LNCaP clone FGC (cell line): ENCODE measurements at places on chromosomes 12 and 14.
A peak's percentile ranks its signal among the peaks of the same experiment; 100 is the strongest.

DNA sequence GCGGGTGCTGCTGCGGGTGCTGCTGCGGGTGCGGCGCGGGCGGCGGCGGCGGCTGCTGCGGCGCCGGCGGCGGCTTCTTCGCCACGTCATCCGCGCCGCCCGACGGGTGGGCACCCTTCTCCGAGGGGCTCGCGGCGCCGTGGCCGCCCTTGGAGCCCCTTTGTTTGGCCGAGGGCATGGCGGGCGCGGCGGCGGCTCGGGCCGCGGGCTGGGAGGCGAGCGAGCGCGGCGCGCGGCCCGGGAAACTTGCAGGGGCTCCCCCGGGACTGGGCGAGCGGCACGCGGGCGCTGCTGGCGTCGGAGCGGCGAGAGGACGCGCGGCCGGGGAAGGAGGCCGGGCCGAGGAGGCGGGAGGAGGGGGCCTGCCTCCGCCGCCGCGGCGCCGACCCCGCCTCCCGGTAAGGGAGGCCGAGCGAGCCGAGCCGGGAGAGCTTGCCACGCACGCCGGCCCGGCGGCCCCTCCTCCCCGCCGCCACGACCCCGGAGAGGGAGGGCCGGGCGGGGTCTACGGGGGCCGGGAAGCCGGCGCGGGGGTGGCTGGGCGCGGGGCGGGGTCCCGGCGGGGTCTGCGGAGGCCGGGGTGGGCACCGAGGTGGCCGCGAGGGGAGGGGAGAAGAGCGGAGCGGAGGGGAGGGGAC is at the start of gene CKAP4:
Gene CKAP4 (minus strand): TSS at position 347 of the 638 bp plus-strand sequence. CDS start 169 bp downstream, at position 178.
- no peak for DNase-seq

- DNase-seq: no peak
Measured at GRCh38 chr12:133135747-133136146, 5.3 kb downstream of the ZNF10 start.

- DNase-seq: no peak
Measured at GRCh38 chr14:72591391-72591790, 302.5 kb downstream of the DPF3 start.

GRCh38 chr14:74064426-74064825 is 19.8 kb downstream of the ALDH6A1 start:
- no peak for DNase-seq

DNA sequence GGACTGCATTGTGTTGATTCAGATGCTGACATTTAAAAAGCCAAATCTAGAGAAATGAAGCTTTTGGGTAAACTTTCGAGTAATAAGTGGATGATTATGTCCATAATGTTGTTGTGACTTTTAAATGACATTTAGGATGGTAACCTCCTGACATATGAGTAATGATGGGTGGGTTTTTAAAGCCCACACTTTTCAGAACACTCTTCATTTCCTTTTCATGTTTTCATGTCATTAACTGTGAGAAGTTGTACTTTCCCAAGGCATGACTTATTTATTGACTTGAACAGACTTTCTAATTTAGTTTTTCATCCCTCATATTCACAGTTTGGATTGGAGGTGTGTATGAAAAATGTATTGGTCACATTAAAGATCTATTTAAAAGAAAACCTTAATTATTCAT is 35.5 kb downstream of the RGS6 start:
- no peak for DNase-seq

DNA sequence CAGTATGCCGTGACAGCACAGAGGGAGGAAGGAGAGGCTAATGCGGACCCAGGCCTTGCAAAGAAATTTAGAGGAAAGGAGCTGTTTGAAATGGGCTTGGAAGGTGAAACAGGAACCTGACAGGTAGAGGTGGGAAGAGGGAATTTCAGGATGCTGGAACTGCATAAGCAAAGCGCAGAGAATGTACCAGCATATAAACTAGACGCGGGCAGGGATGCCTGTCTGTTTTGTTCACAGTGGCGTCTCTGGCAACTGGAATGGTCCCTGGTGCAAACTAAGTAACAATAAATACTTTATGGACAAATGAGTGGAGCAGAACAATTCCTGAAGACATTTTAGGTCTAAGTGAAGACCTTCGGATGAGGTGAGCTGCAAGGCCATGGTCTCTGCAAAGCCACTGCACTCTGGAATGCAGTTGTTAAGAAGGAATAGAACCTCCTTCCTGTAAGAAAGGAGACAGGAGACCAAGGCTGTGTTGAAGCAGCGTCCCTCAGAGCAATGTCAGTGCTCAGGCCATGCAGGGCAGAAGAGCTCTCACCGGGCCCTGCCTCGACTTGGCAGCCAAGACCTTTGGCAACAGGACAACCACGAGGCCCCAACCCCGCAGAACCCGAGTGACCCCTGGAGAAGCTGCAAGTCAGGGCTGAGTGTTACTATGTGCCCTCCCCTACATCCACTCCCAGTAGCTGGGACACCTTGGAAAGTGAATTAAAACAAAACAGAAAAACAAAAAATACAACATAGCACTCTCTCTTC is 42.8 kb downstream of the PITPNM2 start:
- no peak for DNase-seq

DNA sequence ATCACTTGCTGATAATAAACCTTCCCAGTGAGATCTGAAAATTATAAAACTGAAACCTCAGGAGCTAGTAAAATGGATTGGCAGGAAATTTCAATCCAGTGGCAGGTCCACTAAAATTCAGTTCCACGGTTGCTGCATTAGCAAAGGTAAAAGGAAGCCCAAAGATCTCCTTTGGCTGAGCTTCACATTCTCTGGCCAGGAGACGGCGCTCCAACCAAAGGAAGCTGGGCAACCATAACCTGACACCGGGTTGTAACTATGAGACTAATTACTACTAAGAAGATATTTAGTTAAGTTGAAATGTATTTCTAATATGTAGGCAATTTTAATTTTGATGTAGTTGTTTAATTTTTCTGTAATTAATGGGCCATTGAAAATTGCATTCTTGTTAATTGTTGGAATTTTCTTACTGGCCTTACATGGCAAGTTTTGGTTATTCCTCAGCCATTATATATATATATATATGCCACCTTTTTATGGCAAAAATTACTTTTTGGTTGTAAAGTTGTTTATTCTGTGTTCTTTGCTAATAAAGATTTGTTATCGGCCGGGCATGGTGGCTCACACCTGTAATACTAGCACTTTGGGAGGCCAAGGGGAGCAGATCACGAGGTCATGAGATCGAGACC is 17.0 kb downstream of the OR8S1 start:
- DNase-seq: peak; percentile 10

DNA sequence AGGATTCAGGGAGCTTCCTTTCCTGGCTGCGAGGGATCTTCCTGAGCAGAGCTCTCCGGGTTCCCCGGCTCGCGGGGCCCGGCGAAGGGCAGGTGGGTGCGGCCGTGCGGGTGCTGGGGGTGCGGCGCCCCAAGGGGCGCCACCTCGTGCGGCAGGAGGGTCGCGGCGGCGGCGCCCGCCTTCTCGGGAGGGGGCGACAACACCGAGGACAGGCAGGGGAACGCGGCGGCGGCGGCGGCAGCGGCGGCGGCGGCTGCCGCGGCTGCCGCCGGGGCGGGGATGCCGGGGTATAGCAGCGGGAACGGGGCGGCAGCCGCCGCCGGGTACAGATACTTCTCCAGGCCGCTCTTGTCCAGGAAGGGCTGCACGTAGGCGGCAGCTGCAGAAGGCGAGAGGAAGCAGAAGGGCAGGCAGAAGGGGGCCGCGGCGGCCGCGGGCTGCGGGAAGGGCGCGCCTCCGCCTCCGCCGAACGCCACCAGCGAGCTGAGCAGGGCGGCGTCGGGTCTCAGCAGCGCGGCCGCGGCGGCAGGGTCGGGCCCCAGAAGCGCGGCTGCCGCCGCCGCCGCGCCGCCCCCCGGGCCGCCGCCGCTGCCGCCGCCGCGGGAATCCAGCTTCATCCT is 2.7 kb downstream of the BHLHE41 start:
- no peak for DNase-seq

- no peak for DNase-seq
Measured at GRCh38 chr12:26791301-26791791, 41.6 kb downstream of the ITPR2 start.

DNA sequence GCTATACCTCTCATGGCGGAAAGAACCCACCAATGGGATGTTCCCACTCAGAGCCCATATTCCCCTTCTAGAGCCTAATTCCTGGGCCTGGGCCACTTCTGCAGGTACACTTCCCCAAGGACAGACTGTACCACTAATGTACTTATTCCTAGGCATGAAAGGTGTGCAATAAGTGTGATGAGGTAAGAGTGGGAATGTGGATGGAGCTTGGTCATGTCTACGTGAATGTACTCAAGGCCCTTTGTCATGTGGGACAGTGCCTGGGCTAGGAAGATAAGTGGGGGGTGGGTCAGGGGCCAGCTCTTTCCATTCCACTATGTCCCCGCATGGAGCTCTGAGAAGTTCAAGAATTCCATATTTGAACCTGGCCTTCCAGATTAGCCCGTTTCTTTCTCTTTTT is 63.4 kb upstream of the FUT8 start:
- DNase-seq: no peak

- DNase-seq: no peak
Measured at GRCh38 chr12:54565310-54565985, 16.0 kb downstream of the PDE1B start.

- DNase-seq: no peak
Measured at GRCh38 chr14:105945896-105946295, 419.5 kb downstream of the TMEM121 start.

GRCh38 chr14:43872222-43872621 is 634.9 kb downstream of the FSCB start:
- DNase-seq: no peak

DNA sequence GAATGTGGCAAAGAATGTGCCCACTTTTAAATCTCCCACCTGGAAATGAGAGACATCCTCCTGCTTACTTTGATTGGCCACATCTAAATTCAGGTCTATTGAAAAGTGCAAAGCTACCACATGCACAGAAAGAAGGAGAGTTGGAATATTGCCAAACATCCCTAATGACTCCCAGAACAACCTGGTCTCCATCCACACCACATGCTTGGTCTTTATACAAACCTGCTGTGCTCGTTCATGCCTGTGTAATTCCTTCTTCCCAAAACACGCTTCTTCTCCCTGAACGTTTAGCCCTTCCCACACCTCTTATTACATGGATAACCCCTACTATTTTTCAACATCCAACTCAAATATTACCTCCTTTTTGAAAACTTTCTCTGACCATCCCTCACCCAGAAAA is 66.2 kb upstream of the BCL2L14 start:
- no peak for DNase-seq

GRCh38 chr12:82019533-82019932 is 260.4 kb upstream of the PPFIA2 start:
- DNase-seq: no peak

DNA sequence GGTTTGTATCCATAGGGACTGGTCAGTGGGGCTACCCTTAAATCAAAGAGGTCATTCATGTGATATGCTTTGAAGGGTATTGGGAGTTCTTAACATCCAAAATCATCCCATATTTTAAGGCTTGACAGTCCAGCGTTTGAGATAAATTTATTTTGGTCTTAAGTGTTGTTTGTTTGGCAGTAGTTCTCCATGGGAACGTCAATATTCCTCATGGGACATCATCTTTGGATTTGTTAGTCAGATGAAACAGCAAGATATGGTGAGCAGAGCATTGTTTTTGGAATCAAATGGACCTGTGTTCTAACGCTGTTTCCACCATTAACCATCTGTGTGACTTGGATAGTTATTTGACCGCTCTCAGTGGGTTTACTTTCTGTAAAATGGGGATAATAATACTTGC is 45.9 kb upstream of the GSG1 start:
- no peak for DNase-seq

- DNase-seq: no peak
Measured at GRCh38 chr12:129036135-129036534, 182.9 kb downstream of the GLT1D1 start.

- DNase-seq: no peak
Measured at GRCh38 chr12:120118321-120119061, 1.9 kb upstream of the RAB35 start.

DNA sequence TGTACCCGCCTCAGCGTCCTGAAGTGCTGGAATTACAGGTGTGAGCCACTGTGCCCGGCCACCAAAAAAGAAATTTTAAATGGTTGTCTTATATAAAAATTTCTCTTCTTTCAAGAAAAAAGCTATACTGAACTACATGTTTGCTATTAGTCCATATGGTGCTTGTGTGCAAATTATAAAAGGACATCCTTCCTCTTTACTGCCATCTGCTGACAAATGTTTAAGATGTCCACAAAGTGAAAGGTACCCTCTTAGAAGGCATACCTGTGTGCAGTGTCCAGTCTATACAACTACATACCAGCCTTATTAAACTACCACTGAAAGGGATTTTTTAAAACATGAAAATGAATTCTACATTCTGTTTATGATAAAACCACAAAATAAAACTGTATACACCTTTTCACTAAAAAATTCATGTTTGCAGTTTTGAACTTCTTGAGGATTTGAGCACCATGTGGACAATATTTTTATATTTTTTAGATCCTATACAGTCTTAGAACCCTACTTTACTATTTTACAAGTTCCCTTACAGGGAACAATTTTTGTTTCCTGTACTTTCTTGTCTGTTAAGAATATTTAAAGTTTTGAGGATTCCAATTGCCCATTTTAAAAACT is 32.8 kb upstream of the TOMM20L start:
- peak; percentile 23 for DNase-seq

DNA sequence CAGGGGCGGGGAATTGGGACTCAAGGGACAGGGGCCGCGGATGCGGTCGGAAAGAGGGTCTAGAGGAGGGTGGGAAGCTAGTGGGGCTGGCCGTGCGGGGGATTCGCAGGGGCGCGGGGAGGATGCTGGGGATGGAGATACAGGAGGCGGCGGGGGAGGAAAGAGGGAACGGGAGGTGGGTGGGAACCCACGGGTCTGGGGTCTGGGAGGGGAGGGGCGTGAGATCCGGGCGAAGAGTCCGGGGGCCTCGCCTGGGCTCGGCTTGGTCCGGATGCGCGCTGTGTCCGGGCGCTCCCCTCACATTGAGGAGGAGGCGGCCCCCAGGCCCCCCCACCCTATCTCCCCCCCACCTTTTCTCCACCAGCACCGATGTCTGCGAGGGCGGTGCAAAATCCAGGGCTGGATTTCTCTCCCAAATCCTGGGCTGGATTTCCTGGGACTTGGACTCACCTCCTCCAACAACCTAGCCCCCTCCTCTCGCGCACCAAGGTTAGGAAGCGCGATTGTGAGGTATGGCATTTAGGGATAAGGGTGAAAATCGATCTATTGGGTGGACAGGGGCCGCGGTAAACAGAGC is at the start of gene AGAP2:
Gene AGAP2 (minus strand): TSS at position 82 of the 577 bp plus-strand sequence. CDS start 496 bp downstream, outside the sequence.
- no peak for DNase-seq

- DNase-seq: no peak
Measured at GRCh38 chr12:102948941-102949352, 8.5 kb upstream of the ASCL1 start.

DNA sequence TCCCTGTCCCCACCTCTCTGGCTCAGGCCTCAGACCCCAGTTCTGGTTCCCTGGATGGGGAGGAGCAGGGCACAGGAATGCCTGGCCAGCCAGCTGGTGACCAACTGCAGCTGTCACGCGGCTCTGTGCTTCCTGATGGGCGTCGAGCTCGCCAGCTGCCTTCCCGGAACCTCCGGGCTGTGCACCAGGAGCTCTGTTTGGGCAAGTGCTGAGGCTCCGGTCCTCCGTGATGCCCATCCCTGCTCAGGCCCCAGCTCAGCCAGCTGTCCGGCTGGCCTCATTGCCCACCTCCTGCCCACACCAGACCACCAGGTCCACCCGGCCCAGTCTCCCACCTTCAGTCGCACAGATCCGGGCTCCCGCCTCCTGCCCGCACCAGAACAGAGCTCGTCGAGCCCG is 4.8 kb downstream of the IFFO1 start:
- no peak for DNase-seq

- no peak for DNase-seq
Measured at GRCh38 chr12:8681129-8681884, 16.5 kb upstream of the RIMKLB start.
